ENCODE measurements at places on chromosomes 4 and X.

GRCh38 chrX:114581528-114582263 is 2.2 kb upstream of the HTR2C start:
- DNase-seq = no peak

DNA sequence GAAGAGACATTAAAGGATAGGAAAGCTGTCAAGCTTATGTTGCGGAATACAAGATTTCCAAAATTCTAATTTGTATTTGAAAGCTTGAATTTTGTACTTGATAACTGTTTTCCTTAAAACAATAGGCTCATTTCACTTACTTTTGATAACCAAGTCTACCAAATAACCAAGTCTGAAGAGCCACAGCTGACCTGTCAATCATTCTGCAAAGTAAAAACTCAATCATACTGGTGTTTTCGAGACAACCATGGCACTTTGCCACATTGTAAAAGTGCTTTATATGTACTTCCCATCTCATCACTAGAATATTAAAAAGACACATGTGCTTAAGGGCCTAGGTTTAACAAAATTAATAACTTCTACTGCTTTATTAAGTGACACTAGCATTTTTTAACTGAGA is 47.9 kb downstream of the LEF1 start:
- no peak for DNase-seq

- DNase-seq = no peak
Observed at GRCh38 chr4:136934601-136935000, 597.7 kb downstream of the PCDH18 start.

GRCh38 chr4:58732973-58733372 is 1622.8 kb upstream of the IGFBP7 start:
- DNase-seq = no peak

DNA sequence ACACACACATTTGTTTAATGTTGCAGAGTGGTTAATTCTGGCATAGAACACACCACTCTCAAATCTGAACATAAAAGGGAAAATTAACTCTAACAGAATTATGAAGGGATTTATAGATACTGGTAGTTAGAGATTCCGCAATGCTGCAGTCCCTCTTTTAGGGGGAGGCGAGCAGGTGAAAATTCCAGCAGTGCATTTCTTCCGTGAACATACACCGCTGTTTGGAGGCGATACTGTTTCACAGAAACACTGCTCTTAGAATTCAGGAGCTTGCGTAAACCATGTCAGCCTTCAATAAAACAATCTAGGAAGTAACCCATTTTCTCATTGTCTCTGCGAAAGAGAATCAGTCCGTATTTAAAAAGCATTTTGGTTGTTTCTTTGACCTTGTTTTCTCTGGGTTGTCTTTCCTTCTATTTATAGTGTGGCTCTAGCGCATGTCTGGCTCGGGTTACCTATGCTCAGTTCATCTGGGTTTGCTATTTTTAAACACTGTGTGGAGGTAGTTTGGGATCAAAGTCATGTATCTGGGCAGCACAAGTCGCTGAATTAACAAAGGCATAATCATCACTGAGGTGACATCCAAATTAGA is 90.4 kb downstream of the GPAT3 start:
- no peak for DNase-seq

DNA sequence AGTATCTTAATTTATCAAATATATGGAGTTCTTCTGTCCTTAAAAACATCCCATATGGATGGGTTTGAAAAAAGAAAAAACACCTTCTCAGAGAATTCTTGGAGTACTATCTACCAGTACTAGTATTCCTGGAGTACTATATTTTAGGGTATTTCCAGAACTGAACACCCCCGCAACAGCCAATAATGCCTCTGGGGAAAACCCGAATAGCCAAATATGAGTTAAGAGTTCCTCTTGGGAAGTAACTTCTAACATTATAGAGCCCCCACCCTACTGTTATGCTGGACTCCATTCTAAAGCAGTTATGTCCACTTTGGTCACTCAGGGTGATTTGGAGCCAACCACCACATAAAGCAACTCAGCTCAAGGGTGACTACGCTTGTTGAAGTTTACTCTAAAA is 115.0 kb upstream of the RASGEF1B start:
- DNase-seq = no peak

DNA sequence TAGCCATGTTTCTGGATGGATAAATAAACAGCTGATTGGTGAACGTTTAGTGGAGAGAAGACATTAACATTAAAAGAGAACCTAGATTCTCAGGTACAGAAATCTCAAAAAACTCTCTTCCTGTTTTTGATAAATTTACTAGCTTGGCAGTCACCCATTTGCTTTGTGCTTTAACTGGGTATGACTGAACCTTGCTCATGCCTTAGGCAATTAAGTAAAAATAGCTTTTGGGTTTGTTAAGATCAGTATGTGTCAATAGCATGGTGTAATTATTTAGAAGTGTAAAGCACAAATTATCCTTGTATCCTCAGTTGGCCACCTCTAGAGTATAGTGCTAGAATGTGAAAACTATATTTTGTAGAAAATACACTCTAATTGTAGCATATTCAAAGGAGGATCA is 200.0 kb downstream of the CFAP299 start:
- DNase-seq = no peak

DNA sequence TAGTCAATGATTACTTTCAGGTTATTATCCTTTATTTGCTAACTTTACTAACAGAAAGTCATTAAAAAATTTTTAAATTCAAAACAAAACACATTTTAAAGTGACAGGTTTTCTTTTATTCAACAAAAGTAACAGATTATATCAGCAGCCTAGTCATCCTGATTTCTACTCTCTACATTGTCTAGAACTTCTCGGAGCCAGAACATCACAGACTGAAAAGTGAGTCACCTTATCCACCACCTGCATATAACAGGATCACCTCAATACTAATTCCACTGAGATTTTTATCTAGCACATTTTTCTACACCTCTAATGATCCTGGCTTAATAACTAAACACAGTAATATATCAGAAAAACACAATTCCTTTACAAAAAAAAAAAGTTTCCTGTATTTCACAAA is 47.9 kb upstream of the SMARCAD1 start:
- no peak for DNase-seq

DNA sequence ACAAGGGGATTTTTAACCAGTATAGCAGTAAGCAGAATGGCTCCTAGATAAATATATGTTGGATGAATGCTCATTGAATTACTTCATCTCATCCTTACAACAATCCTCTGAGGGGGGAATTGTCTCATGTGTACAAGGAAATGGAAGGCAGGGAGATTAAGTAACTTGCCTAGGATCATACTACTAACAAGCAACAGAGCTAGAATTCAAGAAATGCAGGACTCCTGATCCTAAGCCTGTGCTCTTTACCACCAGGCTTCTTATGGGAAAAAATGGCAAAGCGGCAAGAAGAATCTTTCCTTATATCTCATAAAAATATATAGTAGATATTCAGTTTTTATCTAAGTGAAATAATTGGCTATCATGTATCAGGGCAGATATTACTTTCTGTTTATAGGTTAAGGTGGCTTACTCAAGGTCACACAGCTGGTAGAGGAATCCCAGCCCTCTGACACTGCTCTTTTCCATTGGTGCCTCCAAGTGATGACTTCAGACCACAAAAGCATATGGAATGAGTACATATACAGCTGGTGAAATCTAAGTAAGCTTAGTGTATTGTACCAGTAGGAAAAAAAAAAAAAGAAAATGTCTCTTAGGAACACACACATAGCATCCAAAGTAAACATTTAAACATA is 2.1 kb downstream of the ABHD18 start:
- no peak for DNase-seq

- DNase-seq = peak; percentile 22
Observed at GRCh38 chrX:39491548-39492297, 606.0 kb downstream of the BCOR start.

DNA sequence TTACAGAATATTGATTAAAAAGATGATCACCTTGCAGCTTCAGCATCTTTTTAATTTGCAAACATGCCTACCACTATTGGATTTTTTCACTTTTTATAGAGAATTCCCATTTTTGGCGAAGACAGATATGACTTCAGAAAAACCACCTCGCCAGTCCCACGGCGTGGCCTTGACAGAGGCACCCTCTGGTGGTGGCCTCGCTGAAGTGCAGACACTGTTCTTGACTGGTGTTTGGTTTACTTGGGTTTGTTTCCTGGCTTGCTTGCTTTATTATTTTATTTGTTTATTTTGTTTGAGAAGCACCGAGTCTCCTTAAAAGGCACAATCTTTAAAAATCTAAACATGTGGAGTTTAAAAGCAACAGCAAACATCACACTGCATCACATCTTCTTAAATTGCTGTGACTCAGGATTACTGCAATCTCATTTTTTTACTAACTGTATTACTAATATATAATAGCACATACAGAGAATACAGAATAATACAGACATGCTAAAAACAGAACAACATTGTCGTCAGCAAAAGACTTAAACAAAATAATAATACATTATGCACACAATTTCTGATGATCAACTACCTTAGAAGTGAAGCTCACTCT is 13.1 kb upstream of the AMTN start:
- DNase-seq = peak; percentile 16

DNA sequence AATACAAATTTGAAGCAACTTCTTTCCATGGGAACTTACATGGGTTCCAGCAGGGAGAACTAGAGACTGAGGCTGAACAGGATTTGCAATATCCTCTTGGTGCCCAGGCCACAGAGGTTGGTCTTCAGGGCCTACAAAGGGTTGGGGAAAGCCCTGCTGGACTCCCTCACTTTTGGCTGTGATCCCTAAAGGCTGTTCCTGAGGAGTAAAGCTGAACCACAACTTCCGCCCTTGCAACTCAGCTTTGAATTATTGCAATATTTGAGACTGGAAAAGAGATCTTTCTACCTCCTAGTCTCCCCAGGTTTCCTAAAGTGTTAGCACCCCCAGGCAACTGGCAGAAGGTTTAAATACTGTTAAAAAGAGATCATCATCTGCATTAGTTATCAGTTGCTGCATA is 26.9 kb downstream of the DCHS2 start:
- DNase-seq = no peak

DNA sequence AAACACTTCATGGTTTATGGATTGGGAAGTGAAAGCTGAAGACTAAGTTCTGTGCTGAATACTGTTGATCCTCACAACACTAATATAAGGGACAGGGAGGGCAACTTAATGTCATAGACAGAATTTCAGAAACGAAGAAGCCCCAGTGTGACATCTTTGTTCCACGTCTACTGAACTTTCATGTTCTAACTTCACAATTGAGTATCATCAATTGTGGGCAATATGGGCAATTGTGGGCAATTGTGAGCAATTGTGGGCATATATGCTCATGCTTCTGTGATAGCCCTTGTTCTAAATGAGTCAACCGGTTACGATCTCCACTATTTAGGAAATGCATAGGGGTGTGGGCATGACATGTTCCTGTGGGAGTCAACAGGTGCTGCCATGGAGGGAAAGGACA is 33.7 kb downstream of the CYBB start:
- no peak for DNase-seq

DNA sequence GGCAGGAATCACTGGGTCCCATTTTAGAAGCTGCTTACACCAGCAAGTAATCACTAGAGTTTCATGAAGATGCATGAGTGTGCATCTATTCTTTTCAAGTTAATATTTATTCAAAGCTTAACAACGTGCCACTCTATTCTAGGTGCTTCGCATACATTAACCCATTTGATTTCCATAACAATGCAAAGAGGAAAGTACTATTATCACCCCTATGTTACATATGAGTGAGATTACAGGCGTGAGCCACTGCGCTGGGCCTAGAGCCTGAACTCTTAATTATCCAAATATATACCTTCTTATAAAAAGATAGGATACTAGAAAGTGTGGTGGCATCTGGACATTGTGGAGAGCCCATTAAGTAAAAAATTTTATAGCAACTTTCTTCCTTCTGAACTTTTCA is 65.4 kb downstream of the CXCL13 start:
- DNase-seq = no peak

DNA sequence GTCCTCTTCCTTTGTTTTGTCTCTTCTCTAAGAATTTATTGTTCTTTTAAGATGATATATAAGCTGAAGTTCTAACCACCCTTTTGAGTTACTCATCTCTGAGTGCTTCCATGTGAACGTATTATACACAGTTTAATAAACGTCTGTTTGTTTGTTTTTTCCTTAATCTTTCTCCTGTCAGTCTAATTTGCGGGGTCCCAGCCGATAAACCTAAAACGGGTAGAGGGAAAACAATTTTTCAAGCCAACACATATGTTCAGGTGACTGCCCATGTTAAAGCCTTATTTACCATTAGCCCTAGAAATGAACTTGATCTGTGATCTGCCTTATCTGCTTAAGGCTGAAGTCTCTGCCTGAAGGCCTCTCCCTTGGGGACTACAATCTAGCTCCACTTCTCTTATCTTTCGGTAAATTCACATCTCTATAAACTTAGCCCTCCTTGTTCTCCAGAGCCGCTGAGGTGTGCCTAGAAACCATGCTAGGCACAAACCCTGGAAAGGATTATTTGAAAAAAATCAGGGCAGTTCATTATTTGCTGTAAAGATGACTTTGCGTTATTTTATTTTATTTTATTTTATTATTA is 158.8 kb downstream of the CAMK2D start:
- no peak for DNase-seq
